ENCODE measurements at places on chromosomes 11 and 22.

DNA sequence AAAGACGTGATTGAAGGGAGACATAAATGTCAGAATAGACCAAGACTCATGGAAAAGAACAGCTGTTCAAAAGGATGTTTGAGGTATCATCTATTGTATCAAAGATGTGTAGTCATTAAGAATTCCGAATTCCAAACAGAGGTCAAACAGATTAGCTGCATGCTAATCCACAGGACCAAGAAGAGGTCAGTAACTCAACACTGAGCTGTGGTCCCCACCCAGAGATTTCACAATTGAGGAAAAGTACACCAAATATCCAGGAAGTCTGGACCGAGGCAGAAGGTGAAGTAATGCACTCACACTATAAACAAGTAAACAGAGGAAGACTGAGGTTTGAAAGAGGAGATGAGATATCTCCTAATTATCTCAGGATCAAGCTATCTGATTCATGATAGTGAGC, 29.6 kb upstream of the OR5P2 start:
- no peak for DNase-seq

- DNase-seq = no peak
Measured at GRCh38 chr22:37166675-37167066, 17.0 kb upstream of the IL2RB start.

- no peak for DNase-seq
Measured at GRCh38 chr11:64359712-64360445, 917 bp downstream of the RPS6KA4 start.

DNA sequence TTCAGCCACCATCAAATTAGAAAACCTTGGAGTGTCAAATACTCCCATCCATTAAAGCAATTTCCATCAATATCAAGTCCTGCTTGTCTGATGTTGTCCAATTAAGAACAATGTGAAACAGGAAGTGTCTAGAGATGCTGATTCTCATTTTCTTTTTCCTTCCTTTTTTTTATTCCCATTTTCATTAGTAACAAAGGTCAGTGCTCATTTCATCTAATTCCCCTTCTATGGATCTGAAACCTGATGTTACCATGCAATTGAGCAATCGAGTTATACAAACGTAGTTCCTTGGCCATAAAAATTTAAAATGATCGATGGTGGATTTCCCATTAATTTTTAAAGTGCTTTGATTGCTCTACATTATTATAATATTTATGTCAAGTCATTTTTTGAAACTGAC, 330.6 kb upstream of the ZC3H12C start:
- no peak for DNase-seq

DNA sequence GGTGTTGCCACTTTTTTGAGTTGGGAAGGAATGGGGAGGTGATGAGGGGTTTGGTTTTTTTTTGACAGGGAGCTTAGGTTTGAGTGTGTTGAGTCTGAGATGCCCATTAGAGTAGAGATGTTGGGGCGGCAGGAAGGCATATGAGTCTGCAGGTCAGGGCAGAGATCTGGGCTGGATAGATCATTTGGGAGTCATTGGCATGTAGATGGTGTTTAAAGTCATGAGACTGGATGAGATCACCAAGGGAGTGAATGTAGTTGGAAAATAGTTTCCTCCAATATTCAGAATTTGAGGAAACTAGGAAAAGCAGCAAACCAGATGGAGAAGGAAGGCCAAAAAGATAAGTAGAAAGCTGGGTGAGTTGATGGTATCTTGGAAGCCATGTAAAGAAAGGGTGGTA, 2.1 kb upstream of the ANAPC15 start:
- DNase-seq = no peak

GRCh38 chr11:120293038-120293800, 31.9 kb upstream of the TLCD5 start:
- no peak for DNase-seq

GRCh38 chr11:57294225-57295131, 30.3 kb downstream of the TNKS1BP1 start:
- no peak for DNase-seq

GRCh38 chr22:26122920-26123468, 46.3 kb upstream of the SEZ6L start:
- no peak for DNase-seq

DNA sequence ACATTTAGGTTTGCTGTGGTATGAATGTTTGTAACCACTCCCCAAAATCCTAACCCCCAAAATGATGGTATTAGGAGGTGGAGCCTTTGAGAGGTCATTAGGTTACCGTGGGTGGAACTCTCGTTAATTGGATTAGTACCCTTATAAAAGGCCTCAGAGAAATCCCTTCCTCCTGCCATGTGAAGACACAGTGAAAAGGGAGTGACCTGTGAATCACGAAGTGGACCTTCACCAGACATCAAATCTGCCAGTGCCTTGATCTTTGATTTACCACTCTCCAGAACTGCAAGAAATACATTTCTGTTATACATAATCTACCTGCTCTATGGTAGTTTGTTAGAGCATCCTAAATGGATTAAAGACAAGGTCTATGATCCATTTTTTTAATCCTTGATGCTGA, 12.6 kb upstream of the PICALM start:
- DNase-seq = no peak

GRCh38 chr22:43292630-43293018, 50.5 kb downstream of the SCUBE1 start:
- DNase-seq = no peak

GRCh38 chr11:44760477-44760872, 33.7 kb downstream of the TSPAN18 start:
- no peak for DNase-seq

DNA sequence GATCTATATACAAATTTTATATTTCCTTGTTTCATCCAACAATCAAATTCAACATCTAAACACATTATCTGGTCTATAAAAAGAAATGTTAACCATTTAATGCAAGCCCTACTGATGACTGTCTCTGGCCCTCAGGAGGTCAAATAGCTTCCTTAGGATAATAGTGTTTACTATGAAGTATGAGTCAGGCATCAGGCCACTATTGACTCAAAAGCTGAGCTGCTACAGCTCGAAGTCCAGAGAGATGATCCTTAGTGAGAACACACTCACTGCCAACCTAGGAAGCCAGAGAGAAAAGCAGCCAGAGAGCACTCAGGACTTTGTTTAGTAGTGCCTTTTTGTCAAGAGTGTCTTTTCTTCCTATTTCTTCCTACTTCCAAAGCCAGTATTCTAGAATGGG, 171.8 kb downstream of the SOX6 start:
- DNase-seq = no peak

GRCh38 chr22:46905415-46905814, 143.0 kb downstream of the TBC1D22A start:
- DNase-seq = no peak

GRCh38 chr11:71136095-71136845, 116.1 kb downstream of the SHANK2 start:
- no peak for DNase-seq

GRCh38 chr11:110787680-110788079, 75.4 kb upstream of the ARHGAP20 start:
- DNase-seq = no peak

DNA sequence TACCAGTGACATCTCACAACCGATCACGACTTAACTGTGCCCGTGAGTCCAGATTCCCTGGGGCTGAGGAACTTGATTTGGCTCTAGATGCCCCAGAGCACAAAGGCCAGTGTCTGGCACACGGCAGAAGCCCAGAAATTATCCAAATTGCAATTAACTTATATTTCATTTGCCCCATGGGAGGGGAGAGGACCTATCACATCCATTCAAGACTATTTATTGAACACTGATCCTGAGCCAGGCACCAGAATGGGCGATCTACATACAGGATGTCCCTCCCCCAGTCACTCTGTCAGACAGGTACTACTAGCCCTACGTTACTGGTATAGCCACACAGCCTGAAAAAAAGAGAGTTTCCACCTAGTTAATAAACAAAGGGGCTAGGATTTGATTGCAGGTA, 5.1 kb downstream of the DNAL4 start:
- DNase-seq = no peak

DNA sequence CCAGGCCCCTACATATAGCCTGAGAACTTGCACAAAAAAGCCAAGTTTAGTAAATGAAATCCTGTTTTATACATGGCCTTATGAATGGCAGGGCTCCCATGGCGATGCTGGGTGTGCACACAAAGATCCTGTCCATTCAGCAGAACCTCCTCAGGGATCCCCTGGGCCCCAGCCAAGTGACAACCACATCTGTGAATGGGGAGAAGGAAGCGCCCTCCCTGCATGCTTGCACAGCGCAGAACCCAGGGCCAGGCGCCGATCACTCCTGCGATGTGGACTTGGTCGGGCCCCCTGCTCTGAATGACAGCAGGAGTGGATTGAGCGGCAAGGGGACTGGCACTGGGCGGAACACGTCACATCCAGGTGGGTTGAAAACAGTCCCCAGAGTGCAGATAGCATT, 4.5 kb upstream of the CDC42EP2 start:
- no peak for DNase-seq

- no peak for DNase-seq
Measured at GRCh38 chr11:26662916-26663315, 58.9 kb downstream of the SLC5A12 start.

DNA sequence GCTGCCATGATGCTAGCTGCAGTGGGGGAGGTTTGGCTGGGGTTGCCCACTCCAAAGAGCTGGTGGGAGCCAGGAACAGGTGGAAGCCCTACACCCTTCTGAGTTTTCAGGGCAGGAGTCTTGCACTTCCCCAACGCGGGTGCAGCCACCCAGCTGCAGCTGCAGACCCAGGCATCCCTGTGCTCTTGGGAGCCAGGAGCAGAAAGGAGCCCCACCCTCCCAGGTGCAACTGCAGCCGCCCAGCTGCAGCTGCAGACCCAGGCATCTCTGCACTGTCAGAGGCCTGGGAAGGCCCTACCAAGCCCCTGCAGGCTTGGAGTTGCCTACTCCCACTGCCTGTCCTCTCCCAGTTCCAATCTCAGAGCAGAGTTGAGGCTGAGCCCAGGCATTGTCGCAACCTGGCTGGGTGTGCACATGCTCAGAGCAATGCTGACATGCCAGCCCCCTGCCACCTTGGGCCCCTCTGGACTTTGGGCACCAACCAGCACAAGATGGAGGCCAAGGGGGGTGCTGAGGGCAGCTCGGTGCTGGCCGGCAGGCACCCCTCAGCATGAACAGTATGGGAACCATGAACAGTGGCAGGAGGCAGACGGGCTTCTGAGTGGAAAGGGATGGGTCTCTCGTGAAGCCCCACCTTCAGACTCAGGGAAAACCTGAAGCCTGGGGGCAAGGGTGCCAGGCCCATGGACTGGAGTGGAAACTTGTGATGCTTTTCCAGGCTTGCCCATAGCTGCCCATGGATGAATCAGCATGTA, 195.4 kb downstream of the DCDC1 start:
- no peak for DNase-seq

DNA sequence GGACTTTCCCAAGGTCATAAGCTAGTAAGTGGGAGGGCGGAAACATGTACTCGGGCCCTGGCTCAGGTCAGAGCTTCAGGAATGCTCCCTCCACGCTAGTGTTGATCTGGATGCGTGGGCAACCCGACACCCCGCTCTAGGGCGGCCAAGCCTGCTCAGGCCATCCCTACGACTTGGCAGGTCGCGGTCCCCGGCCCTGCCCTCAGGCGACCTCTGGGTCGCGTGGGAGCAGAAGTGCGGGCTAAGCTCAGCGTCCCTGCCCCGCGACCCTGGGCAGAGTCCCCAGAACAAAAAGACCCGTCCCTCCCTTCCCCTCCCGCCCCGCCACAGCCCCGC, 781 bp upstream of the TEF start:
- no peak for DNase-seq

GRCh38 chr11:1553808-1554594, 18.1 kb downstream of the DUSP8 start:
- no peak for DNase-seq

DNA sequence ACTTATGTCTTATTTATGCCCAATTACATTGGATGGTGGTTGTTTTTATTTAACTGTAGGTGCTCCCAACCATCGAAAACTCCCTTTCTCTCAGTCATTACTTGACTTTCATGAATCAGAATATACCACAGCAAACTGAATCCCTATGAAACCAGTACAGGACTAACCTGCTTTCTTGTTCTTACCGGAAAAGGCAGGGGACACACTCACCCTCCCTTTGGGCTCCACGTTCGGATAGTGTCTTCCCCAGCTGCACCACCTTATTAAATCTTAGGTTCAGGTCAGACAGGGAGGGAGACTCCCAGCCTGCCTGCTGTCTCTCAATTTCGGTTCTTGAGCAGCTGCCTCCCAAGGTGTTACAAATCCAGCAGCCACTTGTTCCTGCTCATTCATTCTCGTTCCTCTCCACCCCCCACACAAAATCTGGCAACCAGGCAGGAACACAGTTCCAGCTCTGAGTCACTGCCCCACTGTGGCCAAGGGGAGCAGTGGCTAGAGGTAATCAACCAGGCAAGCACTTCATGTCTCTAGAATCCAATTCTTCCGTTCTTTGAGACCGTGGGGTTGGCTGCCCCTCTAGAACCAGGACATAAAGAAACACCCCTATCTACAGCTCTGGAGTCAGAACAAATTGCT, 133.0 kb downstream of the PLEKHA7 start:
- no peak for DNase-seq

DNA sequence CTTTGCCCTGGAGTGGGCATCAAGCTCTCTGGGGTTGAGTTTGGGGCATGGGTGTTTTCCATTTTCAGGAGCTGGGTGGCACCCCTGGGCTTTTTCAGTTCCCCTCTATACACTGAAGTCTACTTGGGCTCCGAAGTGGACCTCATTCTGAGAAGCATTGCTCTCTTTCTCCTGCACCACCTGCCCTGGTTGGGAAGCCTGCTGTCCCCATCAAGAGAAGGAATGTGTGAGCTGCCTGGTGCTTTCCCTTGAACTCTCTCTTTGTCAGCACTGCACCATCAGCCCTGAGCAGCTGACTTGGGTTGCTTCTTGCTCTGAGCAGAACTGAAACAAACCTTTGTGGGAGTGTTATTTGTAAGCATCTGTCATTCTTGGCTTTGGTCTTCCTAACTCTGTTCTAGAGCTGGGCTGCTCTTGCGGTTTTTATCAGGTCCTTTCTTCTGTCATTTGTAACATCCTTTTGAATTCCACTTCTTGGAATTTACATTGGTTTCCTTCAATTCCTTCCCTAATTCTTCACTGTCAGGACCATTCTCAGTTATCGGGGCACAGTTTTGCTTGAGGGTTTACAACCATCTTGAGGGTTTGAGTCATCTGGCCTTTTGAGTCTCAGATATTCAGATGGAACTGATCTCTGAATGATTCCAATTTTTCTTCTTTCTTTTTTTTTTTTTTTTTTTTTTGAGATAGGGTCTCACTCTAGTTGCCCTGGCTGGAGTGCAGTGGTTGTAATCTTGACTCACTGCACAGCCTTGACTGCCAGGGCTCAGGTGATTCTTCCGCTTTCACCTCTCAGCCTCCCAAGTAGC, 20.5 kb downstream of the UBE2L3 start:
- DNase-seq = no peak

DNA sequence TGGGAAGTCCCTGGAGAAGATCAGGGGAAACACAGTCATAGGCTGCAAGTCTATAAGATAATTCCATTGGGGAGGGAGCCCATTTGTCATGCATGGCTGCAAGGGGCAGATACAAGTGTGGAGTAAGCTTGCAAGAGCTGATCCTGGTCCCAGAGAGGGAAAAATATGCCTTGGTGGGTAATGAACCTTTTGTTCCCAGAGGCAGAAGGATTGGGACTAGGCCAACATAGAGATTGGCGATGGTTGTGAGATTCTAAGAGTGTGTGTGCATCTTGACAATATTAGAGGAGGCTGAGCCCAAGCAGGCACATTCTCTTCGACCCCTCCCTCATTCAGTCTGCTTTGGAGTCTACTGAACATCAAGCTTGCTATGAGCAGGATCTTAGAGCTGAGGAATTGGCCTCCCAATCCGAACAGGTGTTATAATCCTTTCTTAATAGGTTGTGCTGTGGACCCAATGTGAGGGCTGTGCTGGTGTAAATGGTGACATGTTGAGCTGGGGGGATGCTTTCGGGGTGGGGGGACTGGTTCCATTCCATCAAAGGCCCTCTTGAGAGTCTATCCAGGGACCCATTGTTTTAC, 18.4 kb downstream of the MIAT start:
- no peak for DNase-seq

All from RWPE2 (cell line).